Femur (tissue), 1 donor: ENCODE measurements at places on chromosomes 5 and 9.

DNA sequence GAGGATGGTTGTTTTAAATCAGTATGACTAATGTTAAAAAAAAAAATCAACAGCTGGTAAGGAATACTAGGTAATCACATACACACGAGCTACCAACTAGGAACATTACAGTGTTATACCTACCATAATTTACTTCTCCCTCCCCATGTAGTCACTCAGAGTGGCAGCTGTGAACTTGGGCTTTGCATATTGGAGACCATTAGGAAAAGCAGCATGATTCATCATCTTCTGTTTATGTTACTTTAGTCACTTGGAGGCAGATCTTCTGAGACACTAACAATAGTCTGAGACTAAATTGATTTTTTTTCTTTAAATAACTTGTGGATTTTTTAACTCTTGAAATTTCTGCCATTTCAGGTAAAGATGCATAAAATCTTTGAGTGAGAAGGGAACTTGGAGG lies 141.5 kb upstream of the NR4A3 start:
- no peak for DNase-seq

DNA sequence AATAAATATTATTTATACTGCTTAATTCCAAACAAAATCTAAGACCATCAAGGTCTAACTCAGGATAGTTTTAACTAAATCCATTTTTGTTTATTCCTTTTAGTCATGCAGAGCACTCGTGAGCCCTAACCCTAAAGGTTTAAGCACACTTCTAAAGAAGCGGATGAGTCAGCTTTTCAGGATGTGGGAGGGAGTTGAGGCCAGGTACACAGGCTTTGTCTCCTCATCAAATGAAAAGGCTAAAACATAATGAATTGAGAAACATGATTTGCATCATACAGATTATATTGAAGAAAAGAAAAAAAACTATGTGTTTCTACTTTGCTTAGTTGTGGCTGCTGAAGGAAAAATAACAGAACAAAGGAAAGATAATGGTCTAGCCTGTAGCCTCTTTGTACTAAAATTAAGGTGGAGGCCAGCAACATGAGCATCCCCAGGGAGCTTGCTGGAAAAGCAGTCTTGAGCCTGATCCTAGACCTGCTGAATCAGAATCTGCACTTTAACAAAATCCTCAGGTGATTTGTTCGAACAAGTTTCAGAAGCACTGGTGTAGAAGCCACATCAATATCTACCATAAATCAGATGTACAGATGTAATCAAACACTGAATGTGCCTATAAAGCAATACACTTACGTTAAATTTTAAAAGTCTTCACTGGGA lies 21.1 kb upstream of the ISCA1 start:
- DNase-seq: no peak

GRCh38 chr9:75709698-75710097 lies 180.8 kb upstream of the PCSK5 start:
- DNase-seq: no peak

- DNase-seq: no peak
These were observed 306.2 kb downstream of the SEMA5A start for GRCh38 chr5:9239626-9240025.

GRCh38 chr5:150520747-150521521 lies 13.0 kb downstream of the NDST1 start:
- no peak for DNase-seq

DNA sequence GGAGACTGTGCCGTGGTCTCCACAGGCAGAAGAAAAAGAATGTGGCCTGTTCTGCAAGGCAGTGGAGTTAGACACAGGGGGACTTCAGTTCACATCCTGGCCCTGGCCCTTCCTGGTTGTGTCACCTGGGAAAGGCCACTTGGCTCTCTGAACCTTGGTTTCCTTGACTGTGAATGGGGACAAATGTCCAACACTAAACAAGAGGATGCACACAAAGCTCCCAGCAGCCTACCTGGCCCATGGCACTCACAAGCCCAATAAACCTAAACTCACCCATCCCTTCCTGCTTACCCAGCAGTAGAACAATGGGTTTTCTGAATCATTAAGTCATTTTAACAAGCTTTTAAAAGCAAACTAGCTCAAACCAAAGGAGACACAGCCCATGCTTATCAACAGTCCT lies 103.9 kb downstream of the FRMD3 start:
- no peak for DNase-seq

GRCh38 chr5:132821791-132822190 lies 8.7 kb downstream of the SHROOM1 start:
- DNase-seq: no peak

DNA sequence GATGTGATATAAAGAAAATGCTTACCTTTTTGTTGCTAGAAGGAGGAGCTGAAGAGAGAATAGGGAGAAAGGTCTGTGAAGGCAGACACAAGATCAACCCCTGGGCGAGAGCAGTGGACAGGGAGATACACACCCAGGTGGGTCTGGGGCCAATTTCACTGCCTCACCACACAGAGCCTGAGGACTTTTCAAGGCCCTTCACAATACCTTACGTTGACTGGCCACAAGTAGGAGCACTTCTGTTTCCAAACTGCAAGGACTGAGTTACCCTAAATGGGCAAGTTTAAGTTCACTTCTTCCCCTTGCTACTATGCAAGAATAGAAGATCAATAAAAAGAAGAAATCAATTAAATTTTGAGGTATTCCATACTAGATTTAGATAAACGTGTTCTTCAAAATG lies 174.5 kb upstream of the SLC12A2 start:
- no peak for DNase-seq

DNA sequence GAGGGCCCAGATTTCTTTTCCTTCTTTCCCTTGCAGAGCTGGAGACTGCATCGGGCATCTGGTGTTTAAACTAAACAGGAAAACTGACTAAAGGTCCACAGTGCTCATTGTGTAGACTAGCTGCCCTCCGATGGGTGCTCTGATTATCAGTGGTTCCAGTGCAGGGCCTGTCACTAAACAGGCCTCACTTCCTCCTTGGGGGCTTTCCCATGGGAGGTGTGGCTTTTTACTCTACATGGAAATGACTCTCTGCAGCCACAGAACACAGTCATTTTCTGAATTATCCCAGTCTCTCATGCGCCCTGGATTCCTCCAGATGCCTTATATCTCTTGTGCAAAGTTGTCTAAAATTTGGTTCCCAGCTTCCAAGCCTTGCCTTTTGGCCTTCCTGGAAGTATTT lies 199.2 kb downstream of the TRIO start:
- DNase-seq: no peak

- no peak for DNase-seq
These were observed 8.9 kb downstream of the OTP start for GRCh38 chr5:77629509-77630113.

DNA sequence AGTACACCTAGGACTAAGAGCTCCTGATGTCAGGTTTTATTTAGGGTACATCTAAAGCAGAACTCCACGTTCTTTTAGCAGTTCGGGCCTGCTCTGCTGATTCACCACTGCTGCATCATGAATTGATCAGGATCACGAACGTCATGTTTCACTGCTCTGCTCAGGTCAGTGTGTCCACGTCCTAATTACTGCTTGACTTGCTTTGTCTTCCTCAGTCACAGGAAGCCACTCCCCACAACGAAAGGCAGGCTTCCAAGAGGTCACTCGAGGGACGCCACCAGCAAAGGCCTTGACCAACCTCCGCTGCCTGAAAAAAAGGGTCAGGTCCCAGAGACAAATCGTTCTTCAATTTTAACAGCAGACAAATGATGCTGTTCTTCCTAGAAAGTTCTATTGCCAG lies 40.3 kb downstream of the CTNND2 start:
- DNase-seq: no peak

- no peak for DNase-seq
These were observed 86.7 kb downstream of the BRINP1 start for GRCh38 chr9:119282476-119283077.

GRCh38 chr5:74372051-74372450 lies 268.5 kb downstream of the ENC1 start:
- no peak for DNase-seq

DNA sequence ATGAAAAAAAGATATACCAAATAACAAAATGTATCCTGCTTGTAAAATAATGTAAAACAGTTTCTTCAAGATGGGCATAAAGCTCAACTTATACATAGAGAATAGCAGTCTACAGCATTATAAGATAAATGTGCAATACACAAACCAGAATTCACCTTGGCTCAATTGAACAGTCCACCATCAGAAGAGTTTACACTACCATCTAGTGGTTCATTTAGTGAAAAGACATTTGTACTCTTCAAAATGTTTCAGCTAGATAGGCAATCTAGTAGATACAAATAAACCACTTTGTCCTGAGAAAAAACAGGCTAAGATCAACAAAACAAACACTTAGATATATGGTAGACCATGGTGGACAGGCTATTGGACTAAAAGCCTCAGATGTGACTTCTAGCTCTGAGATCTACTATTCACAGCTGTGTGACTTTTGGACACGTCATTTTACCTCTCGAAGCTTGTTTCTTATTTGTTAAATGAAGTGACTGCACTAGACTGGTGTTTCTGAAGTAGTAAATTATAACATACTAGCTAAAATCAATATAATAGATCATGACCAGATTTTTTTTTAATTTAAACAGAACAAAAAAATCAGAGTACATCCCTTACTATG lies 22.1 kb upstream of the TPD52L3 start:
- DNase-seq: no peak

DNA sequence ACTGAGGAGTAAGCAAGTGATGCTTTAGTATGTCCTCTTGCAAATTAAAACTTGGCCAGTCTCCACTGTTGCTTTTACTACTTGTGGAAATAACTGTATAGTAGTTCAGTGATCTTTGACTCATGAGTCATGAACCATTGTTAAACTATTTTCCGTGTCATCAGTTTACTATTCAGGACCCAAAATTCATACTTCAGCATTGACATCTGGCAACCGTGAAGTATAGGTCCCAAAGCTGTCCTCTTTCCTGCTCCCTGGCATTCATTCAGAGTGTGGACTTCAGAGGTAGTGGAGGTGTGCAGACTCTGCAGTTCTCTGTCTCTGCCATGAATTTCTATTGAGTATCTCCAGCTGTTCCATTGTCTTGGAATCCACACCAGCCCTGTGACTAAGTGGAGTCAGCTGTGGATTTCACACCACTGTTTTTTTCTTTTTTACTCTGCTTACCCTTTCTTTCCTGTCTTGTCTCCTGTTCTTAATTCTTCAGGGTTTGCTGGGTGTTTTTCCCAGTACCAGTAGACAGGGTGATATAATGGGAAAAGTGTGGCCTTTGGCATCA lies 7.5 kb downstream of the TDRD7 start:
- DNase-seq: no peak

DNA sequence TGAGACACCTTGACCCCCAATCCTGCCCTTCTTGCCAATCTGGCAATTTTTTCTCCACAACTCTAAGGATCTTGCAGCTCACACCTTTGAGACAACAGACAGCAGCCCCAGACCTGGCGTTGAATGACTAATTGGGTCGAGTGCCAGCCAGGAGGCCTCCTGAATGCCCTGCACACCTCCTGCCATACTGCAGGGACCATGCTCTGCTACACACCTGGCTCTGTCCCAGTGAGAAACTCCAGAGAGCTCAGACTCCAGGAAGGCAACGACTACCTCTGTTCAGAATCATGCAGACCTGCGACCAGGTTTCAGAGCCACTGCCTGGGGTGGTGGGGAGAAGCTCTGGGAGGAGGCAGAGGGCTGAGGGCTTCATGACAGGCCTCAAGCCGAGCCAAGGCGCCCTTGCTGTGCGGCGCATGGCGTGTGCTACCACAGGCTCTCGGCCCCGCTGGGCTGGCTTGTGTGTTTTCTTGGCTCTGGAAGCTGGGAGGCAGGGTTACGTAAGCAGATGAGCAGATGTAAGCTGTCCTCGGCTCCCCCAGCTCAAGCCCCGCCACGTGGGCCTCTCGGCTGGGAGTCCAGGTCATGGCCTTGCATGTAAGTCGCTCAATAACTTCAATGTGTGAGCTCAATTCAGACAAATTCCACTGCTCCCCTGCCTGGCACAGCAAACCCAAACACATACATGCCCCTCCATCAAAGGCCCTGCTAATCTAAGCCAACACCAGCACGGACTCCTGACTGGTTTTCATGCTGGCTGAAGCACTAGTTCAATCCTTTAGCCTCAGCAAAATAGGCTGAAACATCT lies 27.5 kb downstream of the B4GALT1 start:
- peak; percentile 88 for DNase-seq

GRCh38 chr5:160788102-160788660 lies 63.8 kb downstream of the ATP10B start:
- DNase-seq: no peak

GRCh38 chr5:61966997-61967396 lies 339.0 kb upstream of the KIF2A start:
- DNase-seq: no peak

DNA sequence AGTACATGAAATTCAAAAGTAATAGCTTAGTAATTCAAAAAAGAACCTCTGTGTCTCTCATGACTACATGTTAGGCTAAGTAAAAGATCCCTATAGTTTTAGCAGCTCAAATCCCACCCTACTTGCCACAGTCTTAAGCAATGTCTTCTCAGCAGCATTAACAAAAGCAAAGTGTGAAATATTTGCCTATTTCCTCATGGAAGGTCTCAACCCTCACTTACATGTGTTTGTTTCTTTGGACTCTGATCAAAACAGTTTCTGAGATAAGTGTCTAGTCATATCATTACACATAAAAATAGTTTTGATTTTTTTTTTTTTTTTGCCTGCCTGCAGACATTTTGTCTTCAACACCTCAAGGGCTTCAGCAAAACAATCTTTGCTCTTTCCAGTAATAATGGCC lies 310.5 kb downstream of the CETN3 start:
- no peak for DNase-seq

GRCh38 chr9:15889555-15889954 lies 336.7 kb downstream of the CCDC171 start:
- no peak for DNase-seq

DNA sequence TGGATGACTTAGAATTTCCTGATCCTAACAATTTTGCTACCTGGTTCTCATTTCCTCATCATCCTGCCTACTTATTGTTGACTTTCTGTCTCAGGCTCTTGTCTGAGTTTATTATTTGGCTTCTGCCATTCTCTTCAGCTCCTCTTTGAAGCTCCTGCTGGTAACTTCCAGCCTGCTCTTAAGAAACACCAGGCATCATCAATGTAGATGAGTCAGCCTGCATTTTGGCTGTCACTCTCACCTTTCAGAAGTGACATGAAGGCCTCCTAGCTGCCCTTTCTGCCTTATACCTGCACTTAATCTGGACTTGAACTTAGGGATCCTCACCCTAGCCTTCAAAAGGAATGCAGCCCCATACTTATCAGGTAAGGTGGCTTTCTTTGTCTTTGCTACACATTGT lies 551.8 kb upstream of the ZNF608 start:
- DNase-seq: no peak

DNA sequence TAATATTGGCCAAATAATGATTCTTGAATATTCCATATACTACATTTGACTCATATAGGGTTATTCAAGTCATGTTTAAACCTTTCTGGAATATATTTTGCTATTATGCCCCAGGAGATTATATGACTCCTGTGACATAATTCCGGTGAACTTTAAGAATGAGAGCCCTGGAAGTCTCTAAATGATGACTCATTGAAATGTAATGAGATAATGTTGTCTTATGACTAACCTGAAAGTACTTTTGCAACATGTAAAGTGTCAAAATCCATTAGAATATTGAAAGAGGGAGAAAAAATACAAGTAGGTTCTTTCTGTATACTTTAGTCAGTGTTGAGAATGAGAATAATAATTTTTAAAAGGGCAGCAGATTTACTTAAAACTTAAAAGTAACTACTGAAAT lies 830.4 kb downstream of the MAT2B start:
- no peak for DNase-seq
